ENCODE measurements at places on chromosomes 1 and 21. TPM values are rescaled to one million over a fixed set of nuclear protein-coding genes. Genes with fewer than 3 reads are reported as not detected.
A peak's percentile ranks its signal among the peaks of the same experiment; 100 is the strongest.

DNA sequence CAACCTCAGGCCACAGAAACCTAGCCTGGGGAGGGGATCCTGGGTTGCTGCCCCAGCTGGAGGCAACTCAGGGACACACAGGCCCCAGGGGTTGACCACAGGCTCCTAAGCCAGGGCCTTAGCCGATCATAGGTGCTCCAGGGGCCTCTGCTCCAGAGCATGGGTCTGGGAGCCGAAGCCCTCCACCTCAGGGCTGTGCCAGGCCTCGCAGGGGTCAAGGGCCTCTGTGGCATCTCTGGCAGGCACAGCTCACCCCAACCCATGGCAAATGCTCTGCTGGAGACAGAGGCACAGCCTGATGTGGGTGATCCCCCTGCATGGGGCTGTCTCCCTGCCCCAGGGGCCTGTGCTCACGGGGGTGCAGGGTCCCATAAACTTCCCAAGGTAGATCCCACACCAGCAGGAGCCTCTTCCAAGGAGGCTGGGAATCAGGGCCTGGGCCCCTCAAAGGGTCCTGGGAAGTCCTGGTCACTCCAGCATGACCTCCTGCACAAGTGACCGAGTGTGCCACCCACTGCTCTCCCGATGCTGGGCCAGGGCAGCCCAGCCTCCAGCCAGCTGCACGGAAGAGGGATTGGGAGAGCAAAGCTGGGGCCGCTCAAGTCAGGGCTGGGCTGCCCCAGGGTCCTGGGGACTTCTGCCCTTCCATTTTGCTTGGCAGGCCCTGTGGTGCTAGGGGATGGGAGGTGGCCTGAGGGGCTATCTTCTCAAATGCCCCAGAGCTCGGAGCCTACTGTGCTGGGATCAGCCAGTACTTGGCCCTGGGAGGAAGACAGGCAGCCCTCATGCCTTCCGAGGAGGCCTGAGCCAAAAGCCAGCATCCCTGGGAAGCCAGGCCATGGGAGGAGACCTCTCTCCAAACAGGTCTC, 22.2 kb upstream of the PRSS38 start:
- DNase-seq: no peak

DNA sequence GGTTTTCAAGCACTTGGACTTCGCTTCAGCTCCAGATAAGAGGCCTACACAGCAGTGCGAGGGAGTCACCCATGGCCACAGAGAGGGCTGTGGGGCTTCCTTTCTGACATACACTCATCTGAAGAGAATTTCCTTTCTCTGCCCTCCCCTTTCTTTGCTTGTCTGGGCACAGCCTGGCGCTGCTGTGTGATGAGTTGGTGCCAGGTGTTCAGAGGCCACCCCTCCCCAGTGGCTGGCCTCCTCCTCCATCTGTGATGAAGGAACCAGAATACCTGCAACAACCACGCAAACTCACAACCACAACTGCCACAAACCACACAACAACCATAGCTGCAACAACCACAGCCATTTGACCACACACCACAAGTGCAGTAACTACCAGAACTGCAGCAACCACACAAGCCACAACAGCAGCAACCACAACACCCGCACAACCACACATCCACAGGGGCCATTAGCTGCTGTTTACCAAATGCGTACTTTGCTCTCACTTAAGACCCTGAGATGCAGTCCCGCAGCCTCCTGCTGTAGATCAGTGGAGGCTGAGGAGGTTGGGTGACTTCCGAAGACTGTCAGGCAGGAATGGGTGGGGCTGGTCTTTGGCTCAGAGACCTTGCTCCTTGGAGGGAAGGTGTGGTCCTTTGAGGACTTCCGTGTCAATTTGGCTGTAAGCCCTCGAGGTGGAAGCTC, 71.1 kb downstream of the IER5 start:
- DNase-seq: peak; percentile 72

- no peak for DNase-seq
These were observed at the start of gene HES5 for GRCh38 chr1:2529784-2530512. TSS of gene HES5 (minus strand) at chr1:2530263. CDS start at chr1:2530164, 99 bp downstream.

GRCh38 chr1:231279081-231279480, 38.1 kb downstream of the GNPAT start:
- no peak for DNase-seq

GRCh38 chr1:98253145-98253544, 332.3 kb upstream of the DPYD start:
- DNase-seq: no peak

GRCh38 chr1:90798344-90798743, 81.2 kb upstream of the BARHL2 start:
- DNase-seq: no peak

- no peak for DNase-seq
These were observed 178.6 kb upstream of the HMGB4 start for GRCh38 chr1:33685256-33685655.

- DNase-seq: peak; percentile 16
These were observed 25.6 kb upstream of the PLA2G2E start for GRCh38 chr1:19949016-19949415.

The KIFAP3 gene
- 15.8 TPM for total RNA-seq

The FMO4 gene
- total RNA-seq: 0.51 TPM

The NDUFV3 gene
- 40.8 TPM for total RNA-seq
